Cortex of kidney (tissue), 1 donor: ENCODE measurements at places on chromosomes 16 and 17.

GRCh38 chr16:69037373-69038160 is 67.9 kb upstream of the HAS3 start:
- DNase-seq, result no peak

GRCh38 chr16:68373528-68374245 is 62.9 kb downstream of the PRMT7 start:
- no peak for DNase-seq

GRCh38 chr16:10571354-10571753 is 9.0 kb downstream of the EMP2 start:
- no peak for DNase-seq

- no peak for DNase-seq
Measured at GRCh38 chr17:40605306-40605705, 40.0 kb upstream of the CCR7 start.

DNA sequence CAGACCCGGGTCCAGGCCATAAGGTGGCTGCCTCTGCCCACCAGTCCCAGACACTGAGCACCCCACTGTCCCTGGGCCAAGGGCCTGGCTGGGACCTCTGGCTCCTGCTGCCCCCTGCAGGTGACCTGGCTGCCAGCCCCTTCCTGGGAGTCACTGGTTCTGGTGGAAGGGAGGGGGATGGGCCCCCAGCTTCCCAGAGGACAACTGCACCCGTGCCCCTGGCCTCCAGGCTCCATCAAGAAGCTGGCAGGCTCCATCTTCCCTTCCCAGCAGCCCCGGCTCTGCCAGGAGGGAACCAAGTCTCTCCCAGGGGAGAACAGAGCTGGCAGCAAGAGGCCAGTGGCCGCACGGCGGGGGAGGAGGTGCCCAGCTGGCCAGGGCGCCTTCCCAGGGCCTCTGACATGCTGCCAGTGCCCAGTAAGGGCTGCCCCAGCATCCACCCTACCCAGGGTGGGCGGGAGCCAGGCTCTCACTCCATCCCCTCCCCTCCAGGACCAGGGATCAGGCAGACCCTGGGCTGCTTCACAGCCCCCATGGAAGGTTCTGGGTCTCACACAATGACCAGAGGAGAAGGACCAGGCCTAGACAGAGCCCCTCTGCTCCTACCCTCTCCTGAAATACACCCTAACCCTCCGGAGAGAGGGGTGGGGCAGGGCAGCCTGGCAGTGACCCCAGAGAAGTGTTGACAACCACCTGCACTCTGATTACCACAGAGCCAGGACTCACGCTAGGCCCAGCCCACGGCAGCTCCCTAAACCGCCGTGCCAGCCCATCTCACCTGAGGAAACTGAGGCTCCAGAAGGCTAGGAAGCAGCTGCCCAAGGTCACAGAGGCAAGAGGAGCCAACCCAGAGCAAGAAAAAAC is 3.6 kb downstream of the CLUH start:
- DNase-seq, result no peak

DNA sequence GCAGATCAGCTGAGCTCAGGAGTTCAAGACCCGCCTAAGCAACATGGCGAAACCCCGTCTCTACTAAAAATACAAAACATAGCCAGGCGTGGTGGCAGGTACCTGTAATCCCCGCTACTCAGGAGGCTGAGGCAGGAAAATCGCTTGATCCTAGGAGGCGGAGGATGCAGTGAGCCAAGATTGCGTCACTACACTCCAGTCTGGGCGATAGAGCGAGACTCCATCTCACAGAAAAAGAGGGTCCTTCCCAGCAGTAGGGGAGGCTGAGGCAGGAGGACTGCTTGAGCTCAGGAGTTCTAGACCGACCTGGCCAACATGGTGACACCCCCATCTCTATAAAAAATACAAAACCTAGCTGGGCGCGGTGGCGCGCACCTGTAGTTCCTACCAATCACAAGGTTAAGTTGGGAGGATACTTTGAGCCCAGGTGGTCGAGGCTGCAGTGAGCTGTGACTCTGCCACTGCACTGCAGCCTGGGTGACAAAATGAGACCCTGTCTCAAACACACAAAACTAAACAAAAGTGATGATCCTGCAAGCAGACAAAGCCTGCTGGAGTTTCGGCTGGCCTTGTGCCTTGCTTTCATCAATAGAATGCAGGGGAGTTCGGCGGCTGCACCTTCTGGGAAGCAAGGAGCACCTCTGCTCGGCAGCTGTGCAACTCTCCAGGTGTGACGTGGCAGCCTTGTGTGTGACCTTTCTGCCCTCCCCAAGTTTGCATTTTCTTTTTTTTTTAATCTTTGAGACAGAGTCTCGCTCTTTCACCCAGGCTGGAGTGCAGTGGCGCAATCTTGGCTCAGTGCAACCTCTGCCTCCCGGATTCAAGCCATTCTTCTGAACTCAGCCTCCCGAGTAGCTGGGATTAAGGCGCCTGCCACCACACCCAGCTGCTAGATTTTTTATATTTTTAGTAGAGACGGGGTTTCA is 12.4 kb upstream of the YWHAE start:
- no peak for DNase-seq

DNA sequence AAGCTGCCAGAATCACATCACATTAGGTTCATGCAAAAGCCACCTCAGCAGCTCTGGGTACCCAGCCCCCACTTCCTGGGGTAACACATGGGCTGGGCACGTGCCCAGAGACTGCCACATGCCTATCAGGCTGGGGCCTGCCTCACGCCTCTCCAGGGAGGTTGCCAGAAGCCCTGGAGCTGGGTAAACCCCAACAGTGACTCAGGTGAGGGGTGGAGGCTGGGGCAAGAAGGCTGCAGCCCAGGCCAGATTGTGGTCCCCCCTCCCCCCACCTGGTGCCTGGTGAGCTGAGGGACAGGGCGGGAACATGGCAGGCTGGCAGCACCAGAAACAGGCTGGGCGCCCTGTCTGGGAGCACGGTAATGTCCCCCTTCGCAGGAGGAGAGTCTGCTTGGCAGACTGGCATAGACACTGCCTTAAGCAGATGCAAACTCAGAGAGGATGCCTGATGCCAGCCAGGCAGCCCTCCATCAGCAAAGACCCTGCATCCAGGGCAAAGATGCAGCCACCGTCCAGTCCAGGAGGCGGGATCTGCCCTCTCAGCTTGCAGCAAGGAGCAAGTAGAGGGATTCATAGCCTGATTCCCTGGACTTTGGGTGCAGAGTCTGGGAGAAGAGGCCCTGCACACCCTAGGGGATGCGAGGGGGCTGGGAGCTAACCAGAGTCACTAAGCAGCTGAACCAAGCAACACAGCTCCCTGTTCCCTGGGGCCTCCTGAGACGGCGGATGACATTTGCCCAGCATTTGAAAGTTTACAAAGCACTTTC is 28.8 kb downstream of the NGFR start:
- no peak for DNase-seq

GRCh38 chr17:147796-148740 is 10.7 kb downstream of the SCGB1C2 start:
- no peak for DNase-seq

DNA sequence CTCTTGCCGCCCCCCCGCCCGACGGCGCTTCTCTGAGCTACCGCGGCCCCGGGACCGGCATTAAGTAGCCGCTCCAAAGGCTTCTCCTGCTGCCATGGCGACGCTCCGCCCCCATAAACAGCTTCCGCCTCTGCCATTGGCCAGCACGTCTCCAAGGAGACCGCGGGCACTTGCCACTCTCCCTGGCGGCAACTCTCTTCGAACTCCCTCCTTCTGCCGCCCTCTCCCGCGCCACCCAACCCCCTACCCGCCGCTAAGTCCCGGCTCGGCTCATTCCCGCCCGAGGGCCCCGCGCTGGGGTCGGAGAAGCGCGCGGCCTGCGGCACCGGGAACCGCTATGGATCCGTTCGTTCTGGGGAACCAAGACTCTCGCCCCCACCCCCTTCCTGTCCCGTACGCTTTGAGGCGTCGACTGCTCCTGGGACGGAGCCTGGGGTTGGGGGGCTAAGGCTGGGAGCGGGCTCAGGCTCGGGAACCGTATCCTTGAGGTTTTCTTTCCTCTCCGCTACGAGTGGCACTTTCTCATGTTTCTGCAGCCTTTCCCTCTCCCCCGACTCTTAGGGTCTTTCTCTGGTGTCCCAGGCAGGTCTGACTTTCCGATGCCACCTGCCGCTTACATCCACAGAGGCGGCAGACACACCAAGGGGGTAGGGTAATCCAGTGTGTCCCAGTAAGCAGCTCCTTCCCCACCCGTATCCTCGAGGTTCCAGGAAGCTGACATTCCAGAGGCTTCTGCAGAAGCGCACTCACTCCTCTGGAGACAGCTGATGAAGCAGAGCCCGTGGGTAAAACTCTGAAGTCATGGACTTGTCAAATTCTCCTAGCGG is at the start of gene FOXJ1:
Gene FOXJ1 (minus strand): TSS at position 34 of the 827 bp plus-strand sequence. CDS start 850 bp downstream, outside the sequence.
- DNase-seq, result no peak

- no peak for DNase-seq
Measured at GRCh38 chr16:74888888-74889287, 96.0 kb downstream of the WDR59 start.

DNA sequence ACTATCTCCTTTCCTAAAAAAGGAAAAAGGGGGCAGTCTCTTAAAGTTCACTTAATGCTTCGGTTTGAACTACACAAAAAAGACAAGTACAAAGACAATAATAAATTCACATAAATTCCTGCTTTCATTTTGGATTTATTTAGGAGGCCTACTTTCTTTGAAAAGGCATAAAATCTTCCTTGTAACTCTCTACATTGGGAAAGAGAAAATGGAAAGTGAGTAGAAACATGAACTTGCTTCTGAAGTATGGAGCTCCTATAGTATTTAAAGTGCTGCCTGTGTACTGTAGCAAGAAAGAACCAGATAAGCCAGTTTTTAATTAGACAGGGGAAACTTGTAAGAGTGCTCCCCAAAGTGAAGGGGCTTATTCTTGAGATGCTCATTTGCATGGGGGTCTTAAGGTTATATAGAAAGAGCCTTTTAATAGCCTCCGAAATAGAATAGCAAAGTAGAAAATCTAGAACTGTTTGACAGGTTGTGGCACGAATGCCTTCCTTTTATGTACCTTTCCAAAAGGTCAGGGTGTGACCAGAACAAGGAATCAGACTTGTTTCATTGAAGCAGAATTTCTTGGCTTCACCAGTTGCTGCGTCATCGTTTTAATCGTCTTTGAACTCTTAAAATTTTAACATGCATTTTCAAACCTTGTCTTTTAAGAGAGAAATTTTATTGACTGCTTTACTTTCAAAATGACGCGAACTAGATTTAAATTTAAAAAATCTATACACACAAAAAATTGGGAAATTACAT is 12.9 kb downstream of the GAN start:
- DNase-seq, result no peak

- no peak for DNase-seq
Measured at GRCh38 chr17:82400830-82401229, 17.3 kb upstream of the HEXD start.

- DNase-seq, result no peak
Measured at GRCh38 chr16:54862529-54862928, 68.1 kb upstream of the IRX5 start.
